ENCODE measurements at places on chromosomes 5 and 9.

DNA sequence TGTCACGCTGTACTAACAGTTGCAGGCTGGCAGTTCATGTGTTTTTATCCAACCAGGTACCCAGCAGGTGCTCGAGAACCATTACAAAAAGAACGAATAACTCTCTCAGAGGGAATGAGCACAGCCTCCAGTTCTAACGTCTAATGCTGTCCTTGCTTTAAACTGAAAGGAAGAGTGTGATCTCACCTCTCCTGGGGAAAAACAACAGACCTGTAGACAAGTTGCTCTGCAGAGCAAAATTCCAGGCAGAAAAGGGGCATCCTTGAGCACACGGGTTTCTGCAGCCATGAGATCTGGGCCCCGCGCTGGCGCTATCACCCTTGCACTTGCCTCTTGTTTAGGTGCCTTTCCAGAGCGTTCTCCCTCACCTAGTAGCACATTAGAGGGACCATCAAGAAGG is 92.5 kb upstream of the DNAH5 start:
- no peak for DNase-seq

GRCh38 chr5:91383956-91384300 is 811 bp upstream of the ARRDC3 start:
- DNase-seq, result no peak

- peak; percentile 29 for DNase-seq
Observed at GRCh38 chr9:15513335-15513734, 2.6 kb upstream of the PSIP1 start.

DNA sequence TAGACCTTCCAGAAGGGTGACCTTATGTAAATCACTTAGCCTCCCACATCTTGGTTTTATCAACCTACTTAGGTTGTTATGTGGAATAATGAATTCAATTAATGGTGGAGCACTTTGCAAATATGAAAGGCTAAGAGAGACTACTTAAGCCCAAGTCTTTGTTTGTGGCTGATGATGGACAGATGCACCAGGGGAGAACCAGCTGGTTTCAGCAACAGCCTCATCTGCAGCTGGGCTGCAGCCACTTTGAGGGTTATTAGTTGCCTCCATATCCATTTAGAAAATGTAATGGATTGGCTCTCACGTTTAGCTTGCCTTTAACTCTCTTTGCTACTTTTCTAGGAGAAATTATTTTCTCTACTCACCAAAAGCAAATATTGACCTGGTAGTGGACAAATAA is 146.6 kb downstream of the ESM1 start:
- DNase-seq, result no peak

DNA sequence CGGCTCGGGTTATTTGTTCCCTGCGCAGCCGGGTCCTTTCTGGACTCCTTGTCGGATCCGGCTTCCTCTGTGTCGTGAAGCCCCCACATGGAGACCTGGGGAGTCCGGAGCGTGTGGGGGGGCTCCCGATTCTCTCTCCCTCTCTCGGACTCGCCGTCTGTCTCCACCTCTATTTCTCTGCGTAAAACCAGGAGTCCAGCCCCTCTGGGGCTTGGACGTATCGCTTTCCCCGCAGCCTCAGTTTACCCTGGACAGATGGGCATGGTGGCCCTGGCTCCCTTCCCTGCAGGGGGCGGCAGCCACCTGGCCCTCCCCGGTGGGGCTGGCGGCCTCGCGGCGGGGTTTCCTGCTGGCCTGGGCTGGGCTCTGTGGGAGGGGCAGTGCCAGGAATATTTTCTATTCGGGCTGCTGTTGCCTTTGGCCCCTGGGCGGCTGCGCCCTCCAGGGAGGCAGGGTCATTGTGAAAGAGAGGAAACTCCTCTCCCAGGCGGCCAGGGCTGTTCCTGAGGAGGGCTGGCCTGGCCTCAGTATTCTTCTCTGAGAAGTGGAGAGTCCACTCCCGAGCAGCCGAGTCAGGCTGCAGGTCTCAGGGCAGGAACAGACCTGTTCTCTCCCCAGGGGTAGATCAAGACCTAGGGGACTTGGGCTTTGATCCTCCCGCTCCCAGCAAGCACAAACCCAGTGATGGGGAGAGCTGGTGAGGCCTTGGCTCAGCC is 665 bp downstream of the ASS1 start:
- peak; percentile 41 for DNase-seq

- DNase-seq, result peak; percentile 11
Observed at GRCh38 chr9:69471433-69471832, 146.4 kb downstream of the ENTREP1 start.

- DNase-seq, result no peak
Observed at GRCh38 chr9:122297512-122297911, 32.8 kb downstream of the MRRF start.

- peak; percentile 66 for DNase-seq
Observed at GRCh38 chr9:36023260-36024048, 13.3 kb upstream of the RECK start.
